NCI-H69 (cell line): ENCODE measurements at places on chromosomes 1 and 21.

DNA sequence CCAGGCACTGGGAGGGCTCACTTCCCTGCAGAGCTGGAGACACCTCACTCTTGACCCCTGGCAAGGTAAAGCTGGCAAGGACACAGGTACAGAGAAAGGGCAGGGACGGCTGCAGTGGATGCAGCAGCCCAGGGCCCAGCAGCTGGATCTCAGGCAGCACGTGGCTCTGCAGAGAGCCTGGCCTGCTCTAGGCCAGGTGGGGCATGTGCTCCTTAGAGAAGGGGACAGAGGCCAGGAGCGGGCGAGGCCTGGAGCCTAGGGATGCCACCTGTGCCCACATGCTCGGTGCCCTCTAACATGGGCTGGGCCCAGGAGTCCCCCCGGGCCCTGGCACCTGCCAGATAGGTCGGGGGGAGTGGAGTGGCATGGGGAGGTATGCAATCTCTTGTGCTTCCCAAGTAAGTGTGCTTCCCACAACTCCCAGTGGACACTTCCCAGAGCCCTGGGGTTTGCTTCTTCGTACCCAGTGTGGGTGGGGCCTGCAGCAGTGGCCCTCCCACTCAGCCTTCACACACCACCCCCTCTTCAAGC is 30.0 kb downstream of the WNT3A start:
- no peak for DNase-seq

GRCh38 chr1:38297842-38298241 is 251.2 kb upstream of the POU3F1 start:
- DNase-seq: no peak

DNA sequence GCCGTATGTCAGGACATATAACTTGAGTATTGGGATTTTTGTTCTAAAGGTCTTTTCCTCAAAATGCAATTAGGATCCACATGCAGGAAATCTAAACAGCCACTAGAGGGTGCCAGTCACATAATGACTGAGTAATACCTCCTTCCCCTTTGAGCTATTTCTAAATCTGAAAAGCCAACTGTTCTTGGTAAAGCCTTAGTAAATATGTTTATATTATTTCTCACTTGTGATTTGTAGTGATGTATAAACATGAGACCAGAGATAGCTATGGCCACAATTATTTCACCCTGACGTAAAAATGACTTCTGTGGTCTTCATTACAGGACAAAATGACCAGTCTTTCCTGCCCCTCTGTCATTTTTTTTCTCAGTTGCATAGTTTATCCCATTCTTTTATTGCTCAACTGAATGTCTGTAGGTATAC is 41.0 kb upstream of the DR1 start:
- peak; percentile 63 for DNase-seq

GRCh38 chr1:59947047-59947938 is 20.7 kb upstream of the CYP2J2 start:
- peak; percentile 72 for DNase-seq

DNA sequence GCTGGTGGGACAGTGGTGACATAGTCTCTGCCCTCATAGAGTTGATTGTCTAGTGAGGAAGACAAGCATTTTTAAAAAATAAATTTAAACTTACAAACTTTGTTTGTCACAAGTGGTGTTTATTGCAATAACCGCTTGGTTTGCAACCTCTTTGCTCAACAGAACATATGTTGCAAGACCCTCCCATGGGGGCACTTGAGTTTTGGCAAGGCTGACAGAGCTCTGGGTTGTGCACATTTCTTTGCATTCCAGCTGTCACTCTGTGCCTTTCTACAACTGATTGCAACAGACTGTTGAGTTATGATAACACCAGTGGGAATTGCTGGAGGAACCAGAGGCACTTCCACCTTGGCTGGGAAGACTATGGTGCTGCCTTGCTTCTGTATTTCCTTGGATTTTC is 58.4 kb downstream of the LAMC2 start:
- peak; percentile 38 for DNase-seq

DNA sequence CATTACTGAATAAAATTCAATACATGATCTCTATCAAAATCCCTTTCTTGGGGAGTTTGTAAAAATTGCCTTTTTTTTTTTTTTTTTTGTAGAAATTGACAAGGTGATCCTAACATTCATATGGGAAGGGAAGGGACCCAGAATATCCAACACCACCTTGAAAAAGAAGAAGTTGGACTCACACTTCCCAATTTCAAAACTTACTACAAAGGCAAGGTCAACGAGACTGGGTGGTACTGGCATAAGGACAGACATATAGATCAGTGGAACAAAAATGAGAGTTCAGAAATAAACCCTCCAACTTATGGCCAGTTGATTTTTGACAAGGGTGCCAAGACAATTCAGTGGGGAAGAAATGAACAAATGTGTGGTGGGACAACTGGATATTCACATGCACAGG is 31.4 kb upstream of the CLSTN1 start:
- no peak for DNase-seq

- no peak for DNase-seq
Measured at GRCh38 chr1:15915991-15916390, 59.9 kb downstream of the ZBTB17 start.

DNA sequence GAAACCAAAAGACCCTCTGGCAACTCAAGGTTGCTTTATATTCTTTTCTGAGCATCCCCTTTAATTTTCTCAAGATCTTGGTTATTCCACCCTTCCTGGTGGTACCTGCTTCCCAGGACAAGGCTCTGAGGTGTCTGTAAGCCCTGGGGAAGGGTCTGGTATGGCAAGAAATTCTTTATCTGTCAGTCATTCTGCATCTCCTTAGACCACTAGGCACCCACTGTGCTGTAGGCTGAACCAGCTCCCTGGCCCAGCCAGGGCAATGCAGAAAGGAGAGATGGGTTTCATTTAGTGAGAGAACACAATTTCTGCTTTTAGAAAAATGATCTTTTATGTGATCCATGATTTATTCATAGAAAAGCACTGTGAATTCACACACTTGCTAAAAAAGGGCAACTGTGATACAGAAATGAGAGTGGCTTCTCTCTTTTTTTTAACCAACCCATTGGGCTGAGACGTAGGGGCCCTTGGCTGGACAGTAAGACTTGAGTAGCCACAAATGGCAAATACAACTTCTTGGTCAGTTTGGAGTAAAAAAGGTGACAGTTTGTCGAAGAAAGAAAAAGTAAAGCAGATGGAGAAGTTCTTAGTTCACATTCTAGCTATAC is 4.1 kb downstream of the UROD start:
- DNase-seq: no peak

DNA sequence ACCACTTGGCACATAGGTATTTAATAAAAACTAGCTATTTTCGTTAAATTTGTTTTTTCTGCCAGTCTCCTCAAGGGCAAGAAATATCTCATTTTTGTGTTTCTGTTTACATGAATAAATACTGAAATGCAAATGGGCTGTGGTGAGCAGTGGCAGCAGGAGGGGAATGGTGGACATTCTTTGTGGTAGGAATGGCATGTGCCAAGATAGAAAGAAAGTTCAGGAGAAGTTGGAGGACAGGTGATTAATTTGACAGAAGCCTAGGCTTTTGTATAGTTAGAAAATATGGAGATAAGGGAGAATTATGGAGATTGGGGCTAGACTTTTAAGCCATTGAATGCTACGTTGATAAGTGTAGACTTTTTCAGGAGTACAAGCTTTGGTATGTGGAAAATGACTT is 8.6 kb downstream of the RAP1A start:
- no peak for DNase-seq

DNA sequence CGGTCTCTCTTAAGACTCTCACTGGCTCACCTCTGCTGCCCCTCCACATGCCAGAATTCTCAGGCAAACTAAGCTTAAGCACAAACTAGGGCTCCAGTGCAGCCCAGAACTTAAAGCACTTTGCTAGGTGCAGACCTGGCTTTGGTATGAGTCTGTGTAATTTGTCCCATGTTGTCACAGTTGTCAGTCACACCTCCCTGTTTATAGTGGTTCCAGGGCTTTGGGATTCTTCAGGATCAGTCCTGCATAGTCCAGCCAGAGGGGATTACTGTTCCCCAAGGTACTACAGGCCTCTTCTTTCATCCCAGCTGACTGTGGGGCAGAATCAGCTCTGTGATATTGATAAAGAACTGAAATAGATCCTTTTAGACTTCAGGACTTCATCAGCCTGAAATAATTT is 105.0 kb upstream of the UBE2U start:
- no peak for DNase-seq

GRCh38 chr1:54708385-54708784 is 7.3 kb upstream of the TTC4 start:
- no peak for DNase-seq

DNA sequence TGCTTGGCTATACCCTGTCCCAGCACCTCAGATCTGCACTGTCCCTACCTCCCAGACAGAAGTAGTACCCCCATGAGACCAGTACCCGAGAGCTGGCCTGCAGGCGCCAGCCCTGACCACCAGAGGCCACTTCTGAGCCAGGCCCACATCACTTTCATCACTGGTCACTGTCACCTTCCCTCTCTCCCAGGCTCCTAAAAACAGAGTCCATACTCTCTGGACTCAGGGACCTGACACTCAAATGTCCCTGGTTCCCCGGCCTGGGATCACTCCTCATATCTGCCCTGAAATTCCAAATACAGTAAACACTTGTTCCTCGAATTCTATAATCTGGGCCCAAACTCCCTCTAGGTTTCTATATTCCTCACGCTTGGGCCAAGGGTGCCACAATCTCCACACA is 18.7 kb downstream of the TMEM53 start:
- DNase-seq: peak; percentile 25

DNA sequence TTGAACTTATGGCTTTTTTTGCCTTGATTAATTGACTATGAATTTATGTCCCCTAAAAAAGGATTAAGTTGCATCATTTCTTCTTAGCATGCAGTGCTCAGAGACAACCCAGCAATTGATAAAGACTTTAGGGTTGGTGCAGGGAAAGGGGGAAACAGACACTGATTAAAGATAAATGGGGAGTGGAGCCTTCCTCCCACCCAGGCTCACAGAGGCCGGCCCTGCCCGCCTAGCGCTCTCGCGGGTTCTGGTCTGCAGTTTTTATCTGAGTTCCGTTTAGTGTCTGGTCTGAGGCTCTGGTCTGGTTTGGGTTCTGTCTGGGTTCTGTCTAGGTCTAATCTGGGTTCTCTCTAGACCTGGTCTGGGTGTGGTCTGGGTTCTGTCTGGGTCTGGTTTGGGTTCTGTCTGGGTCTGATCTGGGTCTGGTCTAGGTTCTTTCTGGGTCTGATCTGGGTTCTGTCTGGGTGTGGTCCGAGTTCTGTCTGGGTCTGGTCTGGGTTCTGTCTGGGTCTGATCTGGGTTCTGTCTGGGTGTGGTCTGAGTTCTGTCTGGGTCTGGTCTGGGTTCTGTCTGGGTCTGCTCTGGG is 48.1 kb downstream of the ABCG1 start:
- no peak for DNase-seq
